ENCODE measurements at places on chromosomes 6 and 20.

- DNase-seq: peak; percentile 96
- H3K36me3 ChIP-seq: peaks cover 3% of the 10 kb centered on the region
- H3K27me3 ChIP-seq: no peaks in the 10 kb centered on the region
- peak within 1 kb of the TSS; percentile 80 for H3K27ac ChIP-seq
- peak within 1 kb of the TSS; percentile 83 for H3K4me3 ChIP-seq
- H3K4me1 ChIP-seq: peaks cover 12% of the 10 kb centered on the region
Observed at GRCh38 chr20:49936153-49937026, at the start of gene RNF114. Gene RNF114 (plus strand): TSS chr20:49936397. CDS start chr20:49936413, 16 bp downstream.

- no peaks in the 10 kb centered on the region for H3K4me1 ChIP-seq
- H3K27me3 ChIP-seq: peaks cover 6% of the 10 kb centered on the region
- no peaks in the 10 kb centered on the region for H3K36me3 ChIP-seq
- peak; percentile 69 for DNase-seq
- no peak overlapping the region for H3K4me3 ChIP-seq
- no peak overlapping the region for H3K27ac ChIP-seq
Observed at GRCh38 chr20:62576815-62577489, 65.4 kb upstream of the SLCO4A1 start.

DNA sequence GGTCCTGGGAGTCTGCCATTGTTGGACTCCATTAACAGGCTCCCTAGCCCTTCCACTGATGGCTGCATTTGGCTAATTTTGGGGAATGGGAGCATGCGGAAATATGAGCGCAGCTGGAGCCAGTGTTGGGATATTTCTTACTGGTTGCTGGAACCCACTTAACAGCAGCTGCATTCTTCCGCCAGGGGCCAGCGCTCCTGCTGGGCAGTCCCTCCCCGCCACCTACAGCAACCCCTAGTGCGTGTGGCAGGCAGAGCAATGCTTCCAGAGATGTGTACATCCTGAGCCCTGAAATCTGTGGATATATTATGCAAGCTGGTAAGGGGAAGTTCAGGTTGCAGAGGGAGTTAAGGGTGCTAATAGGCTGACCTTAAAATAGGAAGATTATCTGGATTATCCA, 16.4 kb downstream of the CST8 start:
- H3K36me3 ChIP-seq: no peaks in the 10 kb centered on the region
- H3K27ac ChIP-seq: no peak overlapping the region
- H3K27me3 ChIP-seq: no peaks in the 10 kb centered on the region
- no peak for DNase-seq
- no peaks in the 10 kb centered on the region for H3K4me1 ChIP-seq
- H3K4me3 ChIP-seq: no peak overlapping the region

DNA sequence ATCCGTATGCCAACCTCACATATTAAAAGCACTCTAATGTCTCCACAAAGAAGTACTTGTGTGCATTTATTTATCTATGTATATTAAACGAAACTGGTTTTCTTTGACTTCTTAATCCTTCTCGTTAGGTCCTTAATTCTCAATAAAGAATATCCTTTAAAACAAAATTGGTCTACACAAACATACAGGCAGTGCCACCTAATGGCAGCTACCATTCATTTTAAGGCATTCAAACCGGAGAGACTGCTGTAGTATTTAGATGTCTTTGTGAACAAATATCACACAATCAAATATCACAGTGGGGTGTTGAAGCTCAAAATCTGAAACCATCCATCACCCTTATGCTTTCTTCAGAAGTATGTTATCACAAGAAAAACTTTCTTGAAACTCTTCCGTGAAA, 96.6 kb upstream of the IRAK1BP1 start:
- H3K36me3 ChIP-seq: no peaks in the 10 kb centered on the region
- no peak overlapping the region for H3K27ac ChIP-seq
- DNase-seq: no peak

DNA sequence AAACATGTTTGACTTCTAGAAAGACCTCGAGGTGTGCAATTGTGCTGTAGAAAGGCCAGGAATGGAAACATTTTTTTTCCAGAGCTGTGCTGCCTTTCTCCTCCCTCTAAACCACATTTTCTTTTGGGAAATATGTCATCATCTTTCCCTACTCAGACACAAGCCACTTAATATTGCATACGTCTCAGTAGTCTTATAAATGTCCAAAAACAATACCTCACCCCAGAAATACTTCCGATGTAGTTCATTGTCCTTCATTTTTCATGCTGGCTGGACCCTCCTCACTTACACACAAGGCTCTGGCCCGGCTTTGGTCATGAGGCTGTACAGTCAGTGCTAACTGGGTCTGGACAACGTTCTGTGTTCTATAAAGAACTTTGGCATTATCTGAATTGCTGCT, 126.4 kb downstream of the SCML4 start:
- no peaks in the 10 kb centered on the region for H3K27me3 ChIP-seq
- H3K27ac ChIP-seq: no peak overlapping the region
- no peaks in the 10 kb centered on the region for H3K4me1 ChIP-seq
- no peak for DNase-seq
- no peak overlapping the region for H3K4me3 ChIP-seq

GRCh38 chr6:141309295-141309694, 823.4 kb upstream of the GJE1 start:
- no peaks in the 10 kb centered on the region for H3K4me1 ChIP-seq
- H3K4me3 ChIP-seq: no peak overlapping the region
- no peak for DNase-seq
- no peaks in the 10 kb centered on the region for H3K36me3 ChIP-seq
- no peak overlapping the region for H3K27ac ChIP-seq
- H3K27me3 ChIP-seq: no peaks in the 10 kb centered on the region

DNA sequence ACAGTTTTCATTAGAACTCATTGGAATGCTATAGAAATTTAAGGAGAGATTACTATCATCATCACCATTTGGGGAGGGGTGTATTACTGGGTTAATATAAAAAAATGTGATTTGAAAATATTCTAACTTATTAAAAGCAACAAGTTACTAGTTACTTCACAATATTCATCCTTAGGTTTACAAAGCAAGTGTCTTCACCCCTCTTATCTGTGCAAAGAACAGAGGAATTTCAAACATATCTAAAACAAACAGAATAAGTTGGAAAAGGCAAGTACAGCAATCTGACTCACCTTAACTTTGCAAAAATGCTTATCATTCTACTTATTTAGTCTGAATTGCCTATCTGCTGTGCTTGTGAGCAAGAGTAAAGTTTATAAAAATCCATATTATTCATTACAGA, 32.9 kb downstream of the DCBLD1 start:
- H3K4me3 ChIP-seq: no peak overlapping the region
- no peaks in the 10 kb centered on the region for H3K27me3 ChIP-seq
- DNase-seq: no peak

DNA sequence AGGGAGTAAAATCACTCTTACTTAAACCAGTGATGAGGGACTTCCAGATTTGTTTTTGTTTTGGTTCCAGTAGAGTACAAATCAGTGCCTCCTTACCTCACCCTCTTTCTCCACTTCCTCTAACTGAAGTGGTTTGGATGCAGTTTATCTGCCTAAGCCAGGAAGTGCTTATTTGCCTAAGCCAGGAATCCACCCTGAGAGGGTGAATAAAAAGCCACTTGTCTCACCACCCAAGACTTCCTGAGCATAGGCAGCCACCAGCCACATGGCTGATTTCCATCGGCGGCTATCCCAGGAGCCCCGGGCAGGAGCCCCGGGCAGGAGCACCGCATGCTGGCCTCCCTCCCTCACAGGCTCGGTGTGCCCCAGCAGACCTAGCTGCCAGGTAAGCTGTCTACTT, 12.0 kb downstream of the LRP11 start:
- H3K4me1 ChIP-seq: peaks cover 11% of the 10 kb centered on the region
- H3K27ac ChIP-seq: peak overlapping the region; percentile 80
- no peaks in the 10 kb centered on the region for H3K27me3 ChIP-seq
- H3K4me3 ChIP-seq: no peak overlapping the region
- no peaks in the 10 kb centered on the region for H3K36me3 ChIP-seq
